ENCODE measurements at places on chromosomes 7 and 10.

- DNase-seq = peak; percentile 74
These were observed at the start of gene GPR85 for GRCh38 chr7:113086431-113086888. Gene GPR85, minus strand, starts transcription at chr7:113086827. Its CDS starts 2,106 bp downstream, at chr7:113084721.

- no peak for DNase-seq
These were observed 7.5 kb downstream of the SPACDR start for GRCh38 chr7:100456562-100456961.

DNA sequence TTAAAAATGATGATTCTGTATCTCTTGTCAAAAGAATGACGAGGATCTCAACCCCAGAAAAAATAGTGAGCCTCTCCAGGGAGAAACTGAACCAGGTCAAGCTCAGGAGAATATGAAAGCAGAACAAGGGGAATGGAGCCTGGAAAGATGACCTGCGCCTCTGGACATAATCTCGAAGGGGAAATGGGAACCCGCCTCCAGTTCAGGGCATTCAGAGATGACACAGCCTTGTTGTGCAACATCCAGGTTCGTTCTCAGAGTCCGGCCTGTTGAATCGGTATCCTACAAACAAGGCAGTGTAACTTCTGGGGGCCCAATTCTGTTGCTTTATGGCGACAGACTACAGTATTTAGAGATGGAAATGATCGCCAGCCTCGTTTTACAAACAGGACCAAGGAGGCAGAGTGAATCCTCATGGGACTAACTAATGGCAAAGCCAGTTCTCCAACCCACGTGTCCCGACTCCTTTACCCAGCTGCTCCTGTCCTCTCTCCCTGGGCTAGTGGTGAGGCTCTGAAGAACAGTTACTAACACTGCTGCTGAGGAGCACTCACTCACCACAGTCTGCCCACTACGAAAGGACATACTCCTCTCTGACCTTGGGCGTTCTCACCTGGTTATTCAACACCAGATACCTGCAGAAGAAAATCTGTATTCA is 67.6 kb downstream of the JAZF1 start:
- peak; percentile 92 for DNase-seq

DNA sequence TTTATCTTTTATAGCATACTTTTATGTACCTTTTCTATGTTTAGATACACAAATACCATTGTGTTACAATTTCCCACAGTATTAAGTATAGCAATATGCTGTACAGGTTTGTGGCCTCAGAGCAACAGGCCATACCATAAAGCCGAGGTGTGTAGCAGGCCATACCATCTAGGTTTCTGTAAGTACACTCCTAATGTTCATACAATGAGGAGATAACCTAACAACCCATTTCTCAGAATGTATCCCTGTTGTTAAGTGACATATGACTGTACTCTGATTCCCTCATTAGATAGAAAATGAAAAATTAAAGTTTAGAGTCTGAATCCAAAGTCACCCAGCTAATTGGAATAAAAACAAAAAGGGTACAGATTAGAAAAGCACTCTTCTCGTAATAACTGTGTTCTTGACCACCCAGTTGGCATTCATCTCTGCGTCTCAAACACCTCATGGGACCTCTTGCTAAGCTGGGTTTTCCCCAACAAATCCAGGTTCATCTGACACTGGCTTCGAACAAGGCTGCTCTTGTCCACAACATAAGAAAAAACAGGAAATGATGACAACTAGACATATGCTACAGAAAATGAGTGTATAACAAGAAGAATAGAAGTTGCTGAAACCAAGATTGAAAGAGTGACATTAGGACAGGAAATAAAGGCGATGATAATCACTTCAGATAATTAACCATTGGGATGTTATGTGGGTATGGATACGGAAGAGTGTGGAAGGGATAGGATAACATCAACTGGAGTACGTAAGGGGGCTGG is 1.4 kb downstream of the NDUFB8 start:
- no peak for DNase-seq

DNA sequence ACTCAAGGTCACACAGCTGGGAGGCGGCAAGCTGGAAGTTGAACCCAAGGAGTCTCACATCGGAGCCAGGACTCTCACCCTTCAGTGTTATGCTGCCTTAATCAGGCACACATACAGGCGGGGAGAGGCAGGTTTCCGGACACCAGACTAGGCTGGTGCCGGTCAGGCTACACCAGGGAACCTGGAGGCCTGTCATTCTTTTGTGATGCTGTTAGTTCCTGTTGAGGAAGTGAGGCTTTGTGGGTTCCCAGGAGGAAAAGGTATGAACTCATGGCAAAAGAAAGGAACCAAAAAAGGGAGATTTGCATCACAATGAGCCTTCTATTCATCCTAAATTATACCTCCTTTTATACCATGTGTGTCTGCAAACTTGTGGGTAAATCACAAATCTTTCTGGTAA is 103.8 kb downstream of the TCF7L2 start:
- DNase-seq = no peak

GRCh38 chr10:7571981-7572380 is 94.8 kb downstream of the ITIH5 start:
- DNase-seq = no peak

DNA sequence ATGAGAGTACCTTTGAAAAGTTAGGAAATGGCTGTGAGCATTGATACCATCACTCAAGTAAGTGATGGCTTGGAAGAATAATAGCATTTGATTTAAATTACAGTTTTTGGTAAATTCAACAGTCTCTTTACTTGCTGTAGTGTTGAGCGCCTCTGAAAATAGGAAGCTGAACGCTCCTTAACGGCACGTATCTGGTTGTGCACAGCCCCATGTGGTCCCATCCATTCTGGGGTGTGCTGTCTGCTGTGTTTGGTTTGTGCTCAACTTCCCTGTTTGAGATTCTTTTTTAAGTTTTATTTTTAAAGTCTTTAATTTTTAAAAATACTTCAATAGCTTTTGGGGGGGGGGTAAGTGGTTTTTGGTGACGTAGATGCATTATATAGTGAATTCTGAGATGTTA is 51.5 kb downstream of the DNAJB6 start:
- no peak for DNase-seq

DNA sequence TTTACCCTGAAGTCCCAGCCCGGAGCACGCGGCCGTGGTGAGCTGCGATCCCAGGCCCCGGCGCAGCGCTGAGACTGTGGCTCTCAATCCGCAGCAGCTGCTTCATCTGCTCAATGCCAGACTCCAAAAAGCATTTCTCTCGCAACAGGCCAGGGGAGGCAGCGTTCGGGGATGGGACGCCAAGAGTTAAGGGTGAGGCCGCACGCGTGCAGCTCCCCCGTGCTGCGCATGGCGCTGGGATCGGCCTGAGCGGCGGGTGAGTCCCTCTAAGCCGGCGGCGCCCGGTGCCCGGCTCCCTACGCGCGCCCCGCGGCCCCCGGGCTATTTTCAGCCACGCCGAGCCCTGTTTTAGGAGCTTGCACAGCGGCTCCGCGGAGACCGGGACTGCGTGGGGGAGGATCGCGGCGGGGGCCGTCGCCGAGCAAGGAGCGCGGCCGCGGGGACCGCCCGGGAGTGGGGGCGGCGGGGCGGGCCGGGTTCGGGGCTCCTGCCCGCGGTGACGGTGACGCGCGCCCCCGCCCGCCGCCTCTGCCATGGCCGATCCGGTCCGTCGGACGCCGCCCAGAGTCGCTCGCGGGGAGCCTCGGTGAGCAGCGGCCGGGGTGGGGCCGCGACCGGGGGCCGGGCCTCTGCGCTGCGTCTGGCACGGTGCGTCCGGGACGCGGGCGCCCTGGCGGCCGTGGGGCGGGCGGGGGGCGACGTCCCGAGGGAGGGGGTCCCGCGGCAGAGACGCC is 29.4 kb upstream of the JAKMIP3 start:
- peak; percentile 7 for DNase-seq

- no peak for DNase-seq
These were observed 58.0 kb downstream of the RAMP3 start for GRCh38 chr7:45215601-45216062.

- DNase-seq = no peak
These were observed 1077.1 kb upstream of the C7orf33 start for GRCh38 chr7:147513451-147513850.

DNA sequence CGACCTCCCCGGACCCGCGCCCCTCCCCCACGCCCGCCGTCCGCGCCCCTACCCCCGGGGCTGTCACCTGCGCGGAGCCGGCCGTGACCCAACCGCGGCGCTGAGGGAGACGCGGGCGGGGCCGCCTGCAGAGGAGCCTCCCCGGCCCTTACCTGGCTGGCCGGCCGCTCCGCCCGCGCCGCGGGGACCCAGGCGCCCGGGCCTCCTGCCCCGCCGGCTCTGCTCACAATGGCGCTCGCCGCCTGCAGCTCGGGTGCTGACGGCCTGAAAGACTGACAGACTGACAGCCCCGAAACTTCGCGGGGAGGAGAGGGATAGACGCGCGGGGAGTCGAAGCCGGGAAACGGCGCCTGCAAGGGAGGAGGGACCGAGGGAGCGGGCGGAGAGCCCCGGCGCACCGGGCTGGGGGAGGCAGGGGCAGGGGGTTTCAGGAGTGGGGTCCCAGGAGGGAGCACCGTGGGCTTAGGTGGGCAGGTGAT is 393 bp downstream of the ZNF467 start:
- no peak for DNase-seq

DNA sequence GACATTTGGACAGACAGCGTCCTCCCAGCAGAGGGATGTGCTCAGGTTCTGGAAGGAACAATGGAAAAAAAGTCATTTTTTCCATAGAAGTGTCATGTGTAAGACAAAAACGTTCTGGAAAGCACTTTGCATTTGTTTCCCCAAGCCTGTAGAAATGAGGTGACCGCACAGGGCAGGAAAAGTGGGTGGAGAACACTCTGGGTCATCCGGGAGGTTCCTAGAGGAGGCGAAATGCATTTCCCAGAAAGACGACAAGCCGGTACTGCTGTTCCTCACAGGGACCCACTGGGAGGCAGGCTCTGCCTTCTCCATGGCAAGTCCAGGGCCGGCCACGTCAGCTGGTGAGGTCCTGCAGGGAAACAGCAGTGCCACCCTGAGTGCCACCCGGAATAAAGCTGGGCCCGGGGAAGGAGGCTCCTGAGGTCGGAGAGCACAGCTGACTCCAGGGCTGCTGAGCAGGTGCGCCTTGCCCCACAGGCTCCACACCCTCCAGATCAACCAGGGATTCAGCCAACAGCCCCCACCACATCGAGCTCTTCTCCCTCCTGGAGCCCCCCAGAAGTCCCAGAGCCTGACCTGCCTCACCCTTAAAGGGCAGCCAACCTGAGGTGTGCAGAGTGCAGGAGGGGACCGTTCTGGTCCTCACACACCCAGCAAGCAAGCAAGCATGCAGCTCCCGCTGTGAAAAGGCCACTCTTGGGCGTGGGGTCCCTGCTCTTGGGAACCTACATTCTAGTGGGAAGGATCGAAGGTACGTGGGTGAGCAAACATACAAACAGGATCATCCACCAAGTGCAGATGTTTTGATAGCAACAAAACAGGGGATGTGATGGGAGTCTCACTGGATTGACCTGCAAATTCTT is 28.8 kb upstream of the INPP5A start:
- DNase-seq = no peak

All from fibroblast of mammary gland (primary cell).